ENCODE measurements at places on chromosomes 11 and 22.
A peak's percentile ranks its signal among the peaks of the same experiment; 100 is the strongest.

- no peak for DNase-seq
Measured at GRCh38 chr22:32850157-32850556, 48.7 kb downstream of the TIMP3 start.

- no peak for DNase-seq
Measured at GRCh38 chr11:128488471-128488870, 98.9 kb downstream of the ETS1 start.

- no peak for DNase-seq
Measured at GRCh38 chr22:20206709-20207215, 55.9 kb upstream of the CCDC188 start.

DNA sequence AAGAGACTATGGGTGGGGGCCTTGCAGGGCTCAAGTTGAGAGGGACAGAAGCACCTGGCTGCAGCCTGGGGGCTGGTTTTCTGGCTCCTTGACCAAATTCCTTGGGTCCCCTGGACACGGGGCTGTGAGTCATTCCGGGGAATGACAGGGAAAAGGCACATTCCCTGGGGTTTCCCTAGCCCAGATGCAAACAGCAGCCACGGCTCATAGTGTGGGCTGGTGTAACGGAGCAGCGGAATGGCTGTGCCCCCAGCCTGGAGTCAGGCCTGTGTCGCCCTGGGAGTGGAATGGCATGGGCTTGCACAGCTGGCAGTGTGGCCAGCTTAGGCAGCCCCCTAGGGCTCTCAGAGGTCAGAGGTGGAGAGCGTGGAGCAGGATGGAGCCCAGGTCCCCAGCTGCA is 77.6 kb upstream of the KCNQ1OT1 start:
- peak; percentile 7 for DNase-seq

DNA sequence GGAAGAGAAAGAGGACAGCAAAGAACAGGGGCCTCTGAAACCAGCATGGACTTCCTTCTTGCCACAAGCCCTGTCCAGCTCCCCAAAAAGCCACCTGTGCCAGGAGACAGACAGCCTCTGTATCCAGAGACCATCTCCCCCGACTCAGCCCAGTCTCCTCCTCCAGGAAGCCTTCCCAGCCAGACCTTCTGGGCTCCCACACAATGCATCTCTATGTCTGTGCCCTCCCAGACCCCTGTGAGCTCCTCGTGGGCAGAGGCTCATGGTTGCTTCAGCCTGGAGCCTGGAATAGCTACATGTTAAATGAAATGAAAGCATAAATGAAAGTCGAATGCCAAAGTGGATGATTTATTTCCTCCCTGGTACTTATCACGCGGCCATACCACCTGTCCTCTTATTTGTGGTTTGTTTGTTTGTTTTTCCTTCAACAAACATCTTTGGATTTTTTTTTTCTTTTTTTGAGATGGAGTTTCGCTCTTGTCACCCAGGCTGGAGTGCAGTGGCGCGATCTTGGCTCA is 7.3 kb upstream of the ARAP1 start:
- DNase-seq = no peak
